Airway epithelial cell (primary cell): ENCODE measurements at places on chromosomes 1 and 21. TPM values are rescaled to one million over a fixed set of nuclear protein-coding genes. Genes with fewer than 3 reads are reported as not detected.

Gene NFASC
- total RNA-seq, result 4.0 and 5.4 TPM in 2 replicates

Gene ASCL5
- total RNA-seq, result not detected in 2 replicates

Gene B3GALT2
- total RNA-seq, result not detected in 2 replicates

Gene TMEM79
- 37.5 and 38.2 TPM in 2 replicates for total RNA-seq

Gene CACNA1E
- not detected in 2 replicates for total RNA-seq

Gene OLIG1
- not detected in 2 replicates for total RNA-seq

Gene EDN2
- total RNA-seq, result 2.8 and 10.1 TPM in 2 replicates

Gene RUNX3
- 2.2 and 4.6 TPM in 2 replicates for total RNA-seq

Gene CASZ1
- 11.8 and 36.1 TPM in 2 replicates for total RNA-seq

Gene VASH2
- 0.05 and 0.49 TPM in 2 replicates for total RNA-seq

Gene KPRP
- not detected in 2 replicates for total RNA-seq
